ENCODE measurements at places on chromosomes 1 and 21.
A peak's percentile ranks its signal among the peaks of the same experiment; 100 is the strongest.

- DNase-seq: no peak
Observed at GRCh38 chr1:153387785-153388184, 3.1 kb downstream of the S100A8 start.

DNA sequence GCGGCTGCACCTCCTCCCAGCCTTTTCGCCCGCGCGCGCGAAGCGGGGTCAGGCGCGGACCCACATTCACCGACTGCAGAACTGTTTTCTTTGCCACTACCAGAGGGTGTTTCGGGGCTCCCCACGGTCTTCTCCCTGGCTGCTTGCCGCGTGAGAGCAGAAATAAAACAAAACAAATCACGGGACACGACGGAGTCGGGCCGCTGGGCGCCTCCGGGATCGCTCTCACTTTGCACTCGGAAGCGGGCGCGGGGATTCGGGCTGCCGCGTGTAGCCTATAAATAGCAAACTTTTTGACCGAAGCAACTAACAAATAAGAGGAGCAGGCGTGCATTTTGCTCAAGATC is 412.3 kb upstream of the ESRRG start:
- no peak for DNase-seq

DNA sequence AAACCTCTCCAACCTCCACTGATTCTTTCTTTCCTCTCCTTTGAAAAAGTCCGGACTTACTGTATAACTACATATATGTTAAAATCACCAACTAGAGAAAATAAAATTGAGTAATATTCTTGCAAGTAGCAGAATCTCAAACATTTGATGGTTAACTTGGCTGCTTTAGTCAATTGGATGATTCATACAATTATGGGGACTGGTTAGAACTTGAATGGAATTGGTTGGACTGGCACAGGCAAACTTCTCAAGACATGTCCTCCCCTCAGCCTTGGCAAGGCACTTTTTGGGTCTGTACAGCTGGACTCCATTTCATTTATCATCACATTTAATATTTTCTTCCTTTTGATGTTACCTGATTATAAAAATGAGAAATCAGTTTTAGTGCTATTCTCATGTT is 6.5 kb downstream of the WLS start:
- DNase-seq: no peak

- peak; percentile 60 for DNase-seq
Observed at GRCh38 chr21:36744560-36745231, 45.8 kb downstream of the SIM2 start.

GRCh38 chr21:39057121-39057520 is 126.1 kb downstream of the PSMG1 start:
- no peak for DNase-seq

GRCh38 chr1:106975944-106976343 is 80.5 kb upstream of the PRMT6 start:
- DNase-seq: no peak

- no peak for DNase-seq
Observed at GRCh38 chr1:32012709-32013385, 821 bp upstream of the KHDRBS1 start.

- DNase-seq: no peak
Observed at GRCh38 chr1:161987872-161988271, 35.8 kb downstream of the OLFML2B start.

DNA sequence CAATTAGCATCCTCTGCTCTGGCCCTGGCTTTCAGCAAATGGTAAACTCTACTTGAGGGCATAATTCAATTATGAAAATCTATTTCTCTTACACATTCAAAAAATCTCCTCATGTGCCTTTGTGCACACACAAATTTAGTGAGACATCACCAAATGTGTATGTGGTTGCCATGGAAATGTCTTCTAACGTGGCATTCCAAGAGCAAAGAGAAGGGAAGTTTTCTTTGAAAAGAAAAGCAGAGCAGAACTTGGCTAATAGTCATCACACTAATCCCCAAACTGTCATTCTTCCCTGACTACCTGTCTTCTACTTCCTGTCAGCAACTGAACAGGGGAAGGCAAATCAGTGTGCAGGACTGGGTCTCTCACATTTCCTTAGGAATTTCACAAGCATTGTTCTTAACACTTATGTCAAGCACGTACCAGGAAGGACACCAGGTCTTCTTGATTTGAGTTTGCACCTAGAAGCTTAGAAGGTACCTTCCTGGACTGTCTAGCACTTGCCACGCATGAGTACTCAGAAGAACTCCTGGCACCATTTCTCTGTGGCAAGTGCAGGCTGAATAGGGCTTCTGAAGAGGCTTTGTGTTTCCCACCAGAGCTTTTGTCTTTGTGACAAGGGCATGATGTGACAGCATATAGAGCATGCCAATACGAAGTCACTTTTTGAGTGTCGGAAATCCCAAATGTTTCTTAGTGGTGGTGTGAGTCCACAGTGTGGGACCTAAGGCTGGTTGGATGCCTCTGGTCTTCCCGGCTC is 32.3 kb downstream of the MAN1C1 start:
- no peak for DNase-seq

- DNase-seq: no peak
Observed at GRCh38 chr1:224811564-224811963, 117.9 kb upstream of the DNAH14 start.

GRCh38 chr1:1614204-1614953 is 921 bp upstream of the MIB2 start:
- no peak for DNase-seq

GRCh38 chr1:226494092-226494609 is 54.4 kb upstream of the STUM start:
- no peak for DNase-seq

DNA sequence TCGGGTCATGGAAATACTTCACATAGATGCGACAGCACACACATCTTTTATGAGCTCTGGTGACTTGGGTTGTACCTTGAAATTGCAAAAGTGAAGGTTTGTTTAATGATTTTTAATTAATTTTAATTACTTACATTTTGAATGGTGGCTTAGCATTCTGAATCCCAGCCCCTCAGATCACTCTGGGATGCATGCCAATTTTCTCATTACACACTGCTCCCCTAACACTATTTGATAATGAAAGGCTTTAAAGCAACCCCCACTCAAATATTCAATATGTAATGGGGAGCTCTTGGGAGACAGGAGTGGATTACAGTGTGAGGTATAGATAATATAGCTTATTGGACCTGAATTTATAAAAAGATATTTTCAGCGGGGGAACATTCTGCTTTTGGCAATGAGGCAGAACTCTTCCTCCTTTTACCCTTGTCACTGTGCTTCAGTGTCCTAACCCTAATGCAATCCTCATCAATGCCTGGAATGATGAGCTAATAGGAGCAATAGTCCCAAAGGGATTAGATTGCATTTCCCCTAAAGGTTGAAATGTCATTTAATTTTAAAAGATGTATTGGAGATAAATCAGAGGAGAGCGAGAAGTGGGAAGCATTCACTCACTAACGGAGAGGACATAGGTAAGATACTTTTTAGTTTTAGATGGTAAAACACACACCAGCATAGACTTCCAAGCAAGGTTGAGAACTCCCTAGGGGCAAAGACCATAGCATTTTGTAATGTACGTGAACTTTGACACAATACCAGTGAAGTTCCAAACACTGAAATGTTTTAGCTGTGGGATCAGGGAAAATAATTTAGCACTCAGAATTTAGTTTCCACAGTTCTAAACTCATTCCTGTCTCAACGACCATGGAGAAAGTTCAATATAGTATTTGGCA is 384.1 kb upstream of the PLXNA2 start:
- DNase-seq: no peak

DNA sequence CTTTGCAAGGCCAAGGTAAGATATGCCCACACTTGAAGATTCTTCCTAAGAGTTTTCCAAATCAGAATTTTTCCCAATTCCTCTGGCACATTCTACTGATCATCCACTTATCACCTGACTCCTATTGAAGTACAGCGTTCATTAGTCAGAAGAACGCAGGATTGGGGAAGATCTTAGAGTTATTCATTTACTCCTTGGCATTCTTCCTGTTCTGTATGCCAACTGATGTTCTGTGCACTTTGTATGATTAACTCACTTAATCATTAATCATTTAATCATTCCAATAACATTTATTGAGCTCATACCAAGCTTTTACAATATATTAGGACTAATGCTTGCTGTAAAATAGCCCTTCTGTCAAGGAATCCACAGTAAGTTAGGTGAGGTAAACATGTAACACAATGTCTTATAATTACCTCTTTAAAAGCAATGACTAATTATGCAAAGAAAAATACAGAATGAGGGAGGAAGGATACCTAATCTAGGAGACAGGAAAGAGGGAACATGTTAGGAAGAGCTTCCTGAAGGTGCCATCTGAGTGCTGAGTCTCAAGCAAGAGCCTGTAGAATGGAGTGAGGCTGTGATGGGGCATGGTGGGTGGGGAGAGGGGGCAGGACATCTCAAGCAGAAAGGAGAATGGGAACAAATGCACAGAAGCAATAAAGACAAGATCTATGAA is 71.1 kb upstream of the DPT start:
- no peak for DNase-seq

DNA sequence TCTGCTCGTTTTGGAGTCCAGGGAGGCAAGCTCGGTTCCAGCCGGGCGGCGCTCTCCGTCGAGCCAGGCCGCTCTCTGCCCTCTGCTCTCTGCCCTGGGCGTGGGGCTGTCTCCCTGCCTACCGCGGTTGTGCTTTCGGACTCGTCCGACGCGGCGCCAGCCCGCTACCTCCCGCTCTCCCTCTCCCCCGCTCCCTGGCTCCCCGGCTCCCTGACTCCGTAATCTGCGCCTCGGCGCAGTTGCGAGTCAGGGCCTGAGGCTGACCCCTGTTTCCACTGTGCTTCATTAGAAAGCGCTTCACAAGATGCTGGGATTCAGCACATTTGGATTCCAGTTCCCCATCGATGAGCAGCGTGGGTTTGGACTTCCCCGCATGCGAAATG is 2.2 kb downstream of the SOX13 start:
- no peak for DNase-seq

GRCh38 chr1:91604632-91605031 is 104.0 kb downstream of the CDC7 start:
- no peak for DNase-seq

- no peak for DNase-seq
Observed at GRCh38 chr1:45563843-45564242, 13.2 kb downstream of the AKR1A1 start.

GRCh38 chr1:156726549-156727226 is 1.6 kb upstream of the METTL25B start:
- peak; percentile 40 for DNase-seq

- DNase-seq: no peak
Observed at GRCh38 chr1:5765997-5766913, 226.0 kb downstream of the NPHP4 start.

GRCh38 chr1:22104865-22105437 is 37.9 kb downstream of the WNT4 start:
- DNase-seq: no peak

DNA sequence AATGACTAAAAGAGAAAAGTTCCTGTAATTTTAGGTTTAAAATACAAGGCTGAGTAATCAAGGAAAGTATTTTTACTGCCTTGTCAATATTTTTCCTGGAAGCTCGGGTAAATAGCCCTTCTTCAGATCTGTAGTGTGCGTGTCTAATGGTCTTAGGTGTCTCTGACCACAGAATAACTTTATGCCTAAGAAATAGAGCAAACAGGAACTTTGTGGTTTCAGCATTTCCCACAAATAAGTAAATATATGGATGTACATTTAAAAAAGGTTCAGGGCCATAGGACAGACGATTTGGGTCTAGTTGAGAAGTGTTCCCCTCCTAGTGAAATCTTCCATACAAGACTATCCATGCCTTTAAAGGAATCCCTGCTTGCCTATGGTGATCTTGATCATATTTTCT is 107.0 kb downstream of the ZC3H11B start:
- no peak for DNase-seq

GRCh38 chr21:42626171-42626570 is 27.2 kb upstream of the PDE9A start:
- DNase-seq: no peak

DNA sequence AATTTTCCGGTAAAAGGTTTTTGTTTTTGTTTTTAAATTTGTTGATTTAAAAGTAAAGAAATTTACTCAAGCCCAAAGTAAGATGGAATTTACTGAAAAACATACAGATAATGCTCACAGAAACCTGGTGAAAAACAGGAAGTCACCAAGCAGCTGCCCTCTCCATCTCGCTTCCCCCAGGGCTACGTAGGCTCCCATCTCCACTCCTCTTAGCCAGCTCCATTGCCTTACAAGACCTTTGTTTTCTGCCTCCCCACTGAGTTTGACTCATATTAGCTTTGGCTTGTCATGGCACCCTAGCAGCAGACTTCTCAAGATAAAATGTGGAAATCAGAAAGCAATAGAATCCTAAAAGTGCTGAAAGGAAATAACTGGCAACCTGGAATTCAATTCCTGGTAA is 57.9 kb downstream of the PHTF1 start:
- DNase-seq: no peak

DNA sequence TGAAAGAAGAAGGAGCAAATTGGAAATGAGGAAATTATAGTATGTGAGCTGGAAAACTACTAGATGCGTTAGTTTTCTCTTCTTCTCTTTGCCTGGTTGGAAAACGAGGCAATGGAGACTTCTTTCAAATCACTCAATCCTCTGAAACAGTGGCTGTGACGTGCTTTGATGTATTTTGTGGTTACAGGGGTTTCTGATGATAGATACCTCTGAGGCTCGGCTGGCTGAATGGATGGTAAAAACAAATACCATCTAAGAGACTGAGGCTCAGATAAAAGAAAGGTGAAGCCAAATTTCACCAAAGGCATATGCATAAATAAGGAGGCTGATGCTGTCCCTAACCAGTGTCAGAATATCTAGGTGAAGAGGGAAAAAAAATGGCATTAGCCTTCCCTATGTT is 15.1 kb downstream of the MAB21L3 start:
- no peak for DNase-seq

GRCh38 chr21:39120876-39121599 is 62.2 kb downstream of the PSMG1 start:
- DNase-seq: no peak

- peak; percentile 61 for DNase-seq
Observed at GRCh38 chr1:1129381-1129821, 13.5 kb upstream of the C1orf159 start.

GRCh38 chr21:39984286-39984991 is 117.2 kb downstream of the PCP4 start:
- DNase-seq: no peak

GRCh38 chr1:229287267-229287666 is 16.4 kb downstream of the RAB4A start:
- no peak for DNase-seq

Data from left lung (tissue), 14 donors.